ENCODE measurements at places on chromosomes 7 and 10.

DNA sequence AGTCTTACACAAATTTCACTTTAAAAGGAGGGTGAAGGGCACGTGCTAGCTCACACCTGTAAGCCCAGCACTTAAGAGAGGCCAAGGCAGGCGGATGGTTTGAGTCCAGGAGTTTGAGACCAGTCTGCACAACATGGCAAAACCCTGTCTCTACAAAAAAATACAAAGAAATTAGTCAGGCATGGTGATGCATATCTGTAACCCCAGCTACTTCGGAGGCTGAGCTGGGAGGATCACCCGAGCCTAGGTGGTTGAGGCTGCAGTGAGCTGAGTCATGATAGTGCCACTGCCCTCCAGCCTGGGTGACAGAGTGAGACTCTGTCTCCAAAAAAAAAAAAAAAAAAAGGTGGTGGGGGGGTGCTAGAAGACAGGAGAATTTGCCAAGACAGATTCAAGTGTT is 237.3 kb upstream of the KLF14 start:
- no peak for DNase-seq

DNA sequence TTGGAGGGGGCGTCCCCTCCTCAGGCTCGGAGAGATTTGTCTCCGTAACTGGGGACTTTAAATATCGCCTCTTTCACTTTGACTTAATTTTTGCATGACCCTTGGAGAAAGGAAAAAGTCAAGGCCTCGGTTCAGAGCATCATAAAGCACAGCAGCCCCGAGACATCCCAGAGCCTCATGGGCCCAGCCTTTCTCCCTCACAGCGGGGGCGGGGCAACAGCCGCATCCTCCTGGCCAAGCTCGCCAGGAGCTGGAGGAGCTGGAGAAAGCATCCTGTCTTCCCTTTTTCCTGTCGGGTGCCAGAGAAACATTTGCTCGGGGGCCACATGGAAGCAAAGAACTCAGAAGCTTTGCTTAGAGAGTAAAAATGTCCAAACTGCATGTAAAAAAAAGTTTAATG is 43.6 kb upstream of the DPYSL4 start:
- DNase-seq: no peak

DNA sequence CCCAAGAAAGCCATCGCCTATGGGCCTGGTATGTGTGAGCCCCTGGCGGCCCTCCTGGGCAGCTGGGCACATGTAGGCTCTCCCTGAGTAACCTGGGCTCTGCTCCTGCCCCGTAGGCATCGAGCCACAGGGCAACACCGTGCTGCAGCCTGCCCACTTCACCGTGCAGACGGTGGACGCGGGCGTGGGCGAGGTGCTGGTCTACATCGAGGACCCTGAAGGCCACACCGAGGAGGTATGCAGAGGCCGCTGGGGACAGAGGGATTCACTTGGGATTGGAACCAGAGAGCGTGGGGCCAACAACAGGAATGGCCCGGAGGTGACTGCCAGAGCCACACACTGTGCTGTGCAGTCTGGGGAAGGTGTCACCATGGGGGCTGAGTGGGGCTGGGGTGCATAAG is 7.3 kb downstream of the FLNC start:
- DNase-seq: no peak

GRCh38 chr7:70301673-70302185 is 703.5 kb downstream of the AUTS2 start:
- DNase-seq: no peak

- no peak for DNase-seq
Measured at GRCh38 chr10:130929422-130930325, 381.8 kb downstream of the TCERG1L start.

DNA sequence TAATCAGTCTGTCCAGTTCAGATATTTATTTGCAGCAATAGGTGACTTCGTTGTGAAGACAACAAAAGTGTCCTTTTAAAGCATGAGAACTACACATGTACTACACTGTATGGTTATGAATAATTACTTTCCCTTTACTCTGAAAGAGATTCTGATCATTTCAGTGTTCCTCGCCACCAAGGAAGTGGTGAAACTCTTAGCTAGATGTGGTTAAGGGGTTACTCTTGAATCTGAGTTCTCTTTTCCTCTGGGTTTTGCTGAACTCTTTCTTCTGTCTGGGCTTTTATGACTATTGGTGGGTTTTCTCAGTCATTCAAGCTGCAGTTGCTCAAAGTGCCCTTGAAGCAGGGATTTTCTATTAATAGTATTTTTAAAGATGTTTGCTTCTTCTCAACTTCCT is 127.9 kb upstream of the SEM1 start:
- no peak for DNase-seq

DNA sequence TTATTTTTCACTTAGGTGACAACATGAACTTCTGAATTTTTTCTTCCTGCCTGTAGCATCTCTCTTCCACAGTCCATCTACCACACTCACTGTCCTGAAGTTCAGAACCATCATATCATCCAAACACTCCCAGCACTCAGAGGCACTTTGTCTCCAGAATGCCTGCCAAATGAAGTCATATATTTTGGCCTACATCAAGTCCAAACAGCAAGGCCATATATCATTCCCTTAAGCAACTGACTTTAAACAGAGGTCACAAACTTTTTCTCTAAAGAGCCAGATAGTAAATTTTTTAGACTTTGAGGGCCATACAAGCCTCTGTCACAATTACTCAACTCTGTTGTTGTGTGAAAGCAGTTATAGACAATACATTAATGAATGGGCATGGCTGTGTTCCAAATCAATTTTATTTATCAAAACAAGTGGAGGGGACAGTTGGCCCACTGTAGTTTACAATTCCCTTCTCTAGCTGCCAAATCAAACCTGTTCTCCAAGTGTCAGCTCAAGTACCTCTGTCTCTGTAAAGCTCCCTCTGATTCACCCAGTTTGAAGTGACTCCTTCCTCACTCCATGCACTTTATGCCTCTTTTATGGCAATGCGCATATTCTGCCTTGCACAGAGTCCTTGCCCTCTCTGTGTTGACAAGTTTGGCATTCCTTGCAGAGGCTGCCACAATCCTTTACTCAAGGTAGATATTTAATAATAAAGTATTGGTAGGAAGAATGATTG is 305.7 kb downstream of the FZD1 start:
- no peak for DNase-seq

GRCh38 chr7:110564246-110564645 is 526.7 kb upstream of the LRRN3 start:
- DNase-seq: no peak

GRCh38 chr10:58384544-58384998 is 639 bp upstream of the TFAM start:
- DNase-seq: no peak

- DNase-seq: no peak
Measured at GRCh38 chr10:34231441-34232180, 583.5 kb downstream of the PARD3 start.

DNA sequence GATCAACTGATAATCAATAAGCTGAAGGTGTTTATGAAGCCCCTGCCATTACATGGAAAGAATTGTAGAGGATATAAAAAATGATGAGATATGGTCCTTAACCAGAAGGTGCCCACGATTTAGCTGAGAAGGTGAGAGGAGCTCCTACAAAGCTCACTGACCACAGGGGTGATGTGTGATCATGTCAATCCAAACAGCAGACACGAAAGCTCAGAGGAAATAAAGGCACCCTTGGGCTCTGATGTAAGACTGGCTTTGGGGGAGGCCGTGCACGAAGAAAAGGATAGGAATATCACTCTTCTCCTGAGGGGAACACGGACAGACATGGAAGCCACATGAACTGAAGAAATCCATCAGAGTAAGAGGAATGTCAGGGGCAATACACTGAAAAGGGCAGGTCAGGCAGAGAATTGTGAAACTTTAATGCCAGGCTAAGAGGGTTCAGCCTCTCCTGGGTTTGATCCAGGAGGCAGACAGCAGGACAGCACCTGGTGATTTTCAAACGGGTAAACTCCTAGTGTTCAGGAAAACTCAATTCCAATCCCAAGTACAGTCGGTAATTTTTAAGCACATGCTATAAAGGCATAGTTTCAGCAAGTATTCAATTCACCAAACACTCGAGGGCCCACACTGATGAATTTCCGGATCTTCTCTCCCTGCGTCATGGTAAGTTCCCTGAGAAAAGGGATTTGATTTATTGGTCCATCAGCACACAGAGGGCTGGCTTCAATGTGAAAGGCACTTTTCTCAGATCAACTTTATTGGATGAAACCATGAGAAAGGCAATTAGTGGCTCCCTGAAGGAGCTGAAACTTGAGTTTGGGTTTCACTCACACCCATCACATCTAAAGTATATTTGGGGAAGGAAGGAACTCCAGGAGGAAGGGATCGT is 163.8 kb downstream of the PRPF18 start:
- no peak for DNase-seq
